Activated CD8-positive, alpha-beta T cell treated with anti-CD3 and anti-CD28 coated beads, Interleukin-2, amount 10 ng/mL, durations not matched to agents 7 days and 5 days (primary cell): ENCODE measurements at places on chromosomes 1 and 21. TPM values are rescaled to one million over a fixed set of nuclear protein-coding genes. Genes with fewer than 3 reads are reported as not detected.

GRCh38 chr1:78483903-78484302, 6.9 kb upstream of the PTGFR start:
- no peaks in the 10 kb centered on the region for H3K4me1 ChIP-seq
- H3K27me3 ChIP-seq: peaks cover 2% of the 10 kb centered on the region
- no peaks in the 10 kb centered on the region for H3K36me3 ChIP-seq
- no peak overlapping the region for H3K27ac ChIP-seq
- DNase-seq: no peak
- no peak overlapping the region for H3K4me3 ChIP-seq

The FAM177B gene
- not detected for total RNA-seq

DNA sequence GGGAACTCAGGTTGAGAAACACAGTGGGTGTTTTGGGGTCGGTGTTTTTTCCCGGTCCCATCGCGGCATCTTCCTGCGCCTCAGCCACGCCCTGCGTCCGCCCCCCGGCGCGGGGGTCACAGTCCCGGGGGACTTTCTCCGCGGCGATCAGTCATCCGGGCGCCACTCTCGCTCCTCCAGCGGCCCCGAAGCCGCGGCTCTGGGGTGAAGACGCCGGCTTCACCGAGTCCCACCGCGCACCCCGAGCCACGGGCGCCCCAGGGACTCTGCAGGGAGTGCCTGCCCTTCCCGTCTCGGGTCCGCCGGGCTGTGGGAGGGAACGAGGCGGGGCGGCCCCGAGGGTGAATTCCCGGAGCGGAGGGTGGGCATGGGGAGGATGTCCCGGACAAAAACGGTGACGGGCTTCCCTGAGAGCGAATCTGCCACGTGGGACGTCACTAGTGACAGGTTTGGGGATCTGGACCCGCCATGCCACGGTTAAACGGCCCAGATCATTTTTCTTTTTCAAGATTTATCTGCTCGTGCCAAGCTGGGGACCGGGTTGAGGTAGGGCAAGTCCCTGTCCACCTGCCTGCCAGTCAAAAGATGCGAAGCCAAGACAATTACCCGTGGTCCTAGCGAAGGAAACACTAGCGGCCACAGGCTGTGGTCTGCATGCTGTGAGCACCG, 717 bp upstream of the BATF3 start:
- H3K4me3 ChIP-seq: peak overlapping the region; percentile 87
- peaks cover 52% of the 10 kb centered on the region for H3K4me1 ChIP-seq
- peaks cover 5% of the 10 kb centered on the region for H3K27me3 ChIP-seq
- H3K36me3 ChIP-seq: peaks cover 12% of the 10 kb centered on the region

GRCh38 chr1:36748466-36748865, 265.8 kb upstream of the CSF3R start:
- H3K4me1 ChIP-seq: no peaks in the 10 kb centered on the region
- H3K27ac ChIP-seq: no peak overlapping the region
- no peak overlapping the region for H3K4me3 ChIP-seq
- H3K27me3 ChIP-seq: peaks cover 9% of the 10 kb centered on the region
- no peak for DNase-seq
- no peaks in the 10 kb centered on the region for H3K36me3 ChIP-seq

The CFAP107 gene
- not detected for total RNA-seq

GRCh38 chr1:21966247-21967000, 10.4 kb upstream of the CELA3B start:
- peaks cover 3% of the 10 kb centered on the region for H3K4me1 ChIP-seq
- H3K4me3 ChIP-seq: no peak overlapping the region
- H3K36me3 ChIP-seq: no peaks in the 10 kb centered on the region
- no peaks in the 10 kb centered on the region for H3K27me3 ChIP-seq
- no peak overlapping the region for H3K27ac ChIP-seq
